ENCODE measurements at places on chromosomes 7 and 10.

DNA sequence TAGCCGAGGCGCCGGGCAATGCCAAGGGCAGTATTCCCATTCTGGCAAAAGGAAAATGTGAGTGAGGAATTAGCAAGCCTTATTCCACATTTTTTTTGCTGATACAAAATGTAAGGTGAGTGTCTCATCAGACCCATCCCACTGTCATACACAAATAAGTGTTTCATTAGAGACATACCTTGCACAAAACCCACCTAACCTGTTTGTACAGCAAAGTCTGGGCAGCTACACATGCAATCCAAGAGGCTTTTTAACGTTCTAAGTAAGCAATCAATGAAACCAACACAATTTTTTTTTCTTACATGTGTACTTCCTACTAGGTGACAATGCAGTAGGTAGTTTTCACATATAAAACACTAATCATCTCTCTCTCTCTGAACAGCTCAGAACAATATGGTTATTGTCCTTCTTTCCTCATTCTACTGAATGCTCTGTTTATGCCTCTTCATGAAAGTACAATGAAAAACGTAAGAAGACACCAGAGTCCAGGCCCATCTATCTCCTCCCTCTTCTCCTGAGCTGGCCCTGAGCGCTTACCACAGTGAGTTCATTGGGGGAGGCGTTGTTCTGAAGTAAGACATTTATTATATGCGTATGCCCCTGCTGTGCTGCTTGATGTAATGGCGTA is 217.2 kb downstream of the ANK3 start:
- no peak for DNase-seq

- no peak for DNase-seq
Measured at GRCh38 chr10:120981601-120982391, 130.6 kb downstream of the WDR11 start.

DNA sequence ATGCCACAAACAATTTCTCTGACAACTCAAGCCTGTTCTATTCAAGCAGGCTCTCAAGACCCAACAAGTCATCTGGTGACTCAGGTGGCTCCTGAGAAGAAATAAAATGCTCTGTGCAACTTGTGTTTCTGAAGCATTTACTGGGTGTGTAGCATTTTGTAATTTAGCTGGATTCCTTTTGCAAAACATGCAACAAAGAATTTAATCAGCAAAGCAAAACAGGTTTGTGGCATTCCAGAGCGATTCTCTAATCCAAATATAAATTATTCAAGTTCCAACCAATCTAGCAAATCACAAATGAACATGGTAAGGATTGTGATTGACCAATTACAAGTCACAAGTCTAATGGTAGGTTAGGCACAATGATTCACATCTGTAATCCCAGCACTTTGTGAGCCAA is 39.8 kb upstream of the C10orf67 start:
- no peak for DNase-seq

DNA sequence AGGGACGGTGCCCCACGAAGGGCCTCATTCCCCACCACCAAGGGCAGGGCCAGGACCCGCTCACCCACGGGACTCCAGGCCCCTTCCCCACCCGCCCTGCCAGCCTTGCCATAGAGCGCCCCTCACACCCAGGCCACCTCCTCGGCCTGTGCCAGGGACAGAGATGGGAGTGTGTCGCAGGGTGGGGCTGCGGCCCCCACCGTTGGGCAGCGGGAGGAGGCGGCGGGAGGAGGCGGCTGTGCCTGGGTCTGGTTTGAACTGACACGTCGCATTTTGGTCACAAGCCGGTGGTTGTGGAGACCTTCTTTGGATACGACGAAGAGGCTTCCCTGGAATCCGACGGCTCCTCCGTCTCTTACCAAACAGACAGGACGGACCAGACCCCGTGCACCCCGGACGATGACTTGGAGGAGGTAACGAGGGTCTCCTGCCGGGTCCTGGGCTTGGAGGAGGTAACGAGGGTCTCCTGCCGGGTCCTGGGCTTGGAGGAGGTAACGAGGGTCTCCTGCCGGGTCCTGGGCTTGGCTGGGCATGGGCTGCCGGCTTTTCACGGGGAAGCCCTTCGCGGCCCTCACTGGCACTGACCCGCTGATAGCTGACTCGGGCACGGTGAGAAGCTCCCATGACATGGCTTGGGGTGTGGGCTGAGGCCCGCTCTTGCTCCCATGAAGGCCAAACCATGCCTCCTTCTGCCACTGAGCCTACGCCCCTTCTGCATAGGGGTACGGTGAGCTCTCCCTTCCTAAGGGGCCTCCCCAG is 46.4 kb upstream of the DPYSL4 start:
- no peak for DNase-seq

DNA sequence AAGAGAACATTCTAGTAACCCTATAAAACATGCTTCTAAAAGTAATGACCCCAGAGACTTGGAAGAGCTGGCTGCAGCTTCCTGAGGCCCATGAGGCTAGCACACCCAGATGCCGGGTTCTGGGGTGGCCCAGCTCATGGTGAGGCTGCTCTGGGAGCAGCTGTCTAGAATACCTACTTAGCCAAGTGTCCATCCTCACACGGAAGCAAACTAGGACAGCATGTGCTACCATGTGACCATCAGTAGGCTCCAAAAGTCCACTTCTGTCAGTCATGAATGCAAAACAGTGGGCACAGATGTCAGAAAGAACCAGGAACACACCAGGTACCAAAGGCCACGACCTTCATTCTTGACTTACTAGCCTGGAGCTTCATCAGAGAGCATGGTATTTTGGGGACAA is 32.4 kb downstream of the CTBP2 start:
- DNase-seq: no peak

DNA sequence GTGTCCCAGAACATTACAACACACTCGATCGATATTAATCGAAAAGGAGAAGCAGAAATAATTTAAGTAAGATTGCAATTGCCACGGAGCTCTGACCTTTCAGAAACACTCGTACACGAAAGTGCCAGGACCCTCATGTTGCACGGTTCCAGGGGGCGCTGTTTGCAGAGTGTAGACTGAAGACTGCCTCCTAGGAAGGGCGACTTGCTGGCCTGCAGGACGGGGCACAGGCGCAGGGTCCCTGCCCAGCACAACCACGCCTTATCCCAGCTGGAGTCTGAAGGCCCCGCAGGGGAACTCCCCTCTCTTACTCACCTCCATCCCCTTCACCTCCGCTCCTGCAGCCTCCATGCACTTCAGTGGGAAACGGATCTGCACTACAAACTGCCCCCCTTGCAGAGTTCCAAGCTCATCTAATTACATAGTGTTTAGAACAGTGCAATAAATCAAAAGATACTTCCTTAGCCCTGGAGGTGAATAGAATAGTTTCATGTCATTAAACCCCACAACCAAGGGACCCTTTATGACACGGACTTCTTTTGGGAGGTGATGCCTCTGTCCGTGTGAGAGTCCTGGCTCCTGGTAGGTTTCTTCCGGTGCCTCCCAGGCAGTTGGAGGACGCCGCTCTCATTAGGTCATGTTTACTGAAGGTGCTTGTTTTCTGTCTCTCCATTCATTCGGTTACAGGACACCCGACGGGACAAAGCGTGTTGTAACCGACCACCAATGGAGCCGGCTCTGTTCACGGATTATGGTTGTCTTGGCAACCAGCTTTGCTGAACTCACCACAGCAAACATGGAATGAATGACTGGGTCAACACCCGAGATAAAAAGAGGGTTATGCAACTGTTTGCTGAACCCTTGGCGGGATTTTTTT is 262.2 kb downstream of the BAMBI start:
- DNase-seq: peak; percentile 5

DNA sequence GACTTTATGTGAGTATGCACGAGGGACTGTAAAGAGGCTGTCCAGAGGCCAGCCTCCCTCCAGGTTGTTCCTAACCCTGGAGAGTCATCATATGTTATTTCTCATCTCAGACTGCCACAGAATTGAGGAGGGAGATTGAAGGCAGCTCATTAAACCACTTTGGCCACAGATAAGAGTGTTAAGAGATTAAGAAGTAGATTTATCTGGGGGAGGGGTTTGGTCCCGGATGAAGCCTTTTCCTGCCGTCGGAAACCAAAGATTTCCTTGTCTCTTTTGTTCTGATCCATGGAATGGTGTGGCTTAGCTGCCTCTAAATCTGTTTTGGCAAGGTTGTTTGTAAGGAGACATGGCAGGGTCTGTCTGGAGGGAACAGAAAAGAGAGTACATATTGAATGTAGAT is 338.8 kb downstream of the AUTS2 start:
- DNase-seq: no peak

- no peak for DNase-seq
Measured at GRCh38 chr10:2022401-2022800, 285.1 kb upstream of the ADARB2 start.

DNA sequence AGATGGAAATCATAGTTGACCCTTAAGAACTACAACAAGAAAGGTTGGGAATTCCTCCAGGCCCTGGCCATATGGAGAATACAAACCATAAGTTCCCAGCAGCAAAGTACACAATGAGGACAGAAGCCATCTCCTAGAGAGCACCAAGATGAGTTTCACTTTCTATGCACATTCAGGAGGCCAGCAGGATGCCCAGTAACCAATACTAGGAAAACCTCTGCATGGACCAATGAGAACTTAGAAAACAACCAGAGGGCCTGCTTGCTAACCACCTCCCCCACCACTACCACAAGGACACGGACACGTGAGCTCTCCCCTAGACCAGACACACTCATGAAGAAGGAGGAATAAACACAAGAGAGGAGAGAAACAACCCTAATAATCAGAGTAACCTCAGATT is 56.3 kb downstream of the IFIT5 start:
- no peak for DNase-seq

- peak; percentile 98 for DNase-seq
Measured at GRCh38 chr10:92757066-92757710, 67.4 kb downstream of the HHEX start.

- DNase-seq: no peak
Measured at GRCh38 chr10:9911488-9911887, 1106.2 kb upstream of the CELF2 start.

DNA sequence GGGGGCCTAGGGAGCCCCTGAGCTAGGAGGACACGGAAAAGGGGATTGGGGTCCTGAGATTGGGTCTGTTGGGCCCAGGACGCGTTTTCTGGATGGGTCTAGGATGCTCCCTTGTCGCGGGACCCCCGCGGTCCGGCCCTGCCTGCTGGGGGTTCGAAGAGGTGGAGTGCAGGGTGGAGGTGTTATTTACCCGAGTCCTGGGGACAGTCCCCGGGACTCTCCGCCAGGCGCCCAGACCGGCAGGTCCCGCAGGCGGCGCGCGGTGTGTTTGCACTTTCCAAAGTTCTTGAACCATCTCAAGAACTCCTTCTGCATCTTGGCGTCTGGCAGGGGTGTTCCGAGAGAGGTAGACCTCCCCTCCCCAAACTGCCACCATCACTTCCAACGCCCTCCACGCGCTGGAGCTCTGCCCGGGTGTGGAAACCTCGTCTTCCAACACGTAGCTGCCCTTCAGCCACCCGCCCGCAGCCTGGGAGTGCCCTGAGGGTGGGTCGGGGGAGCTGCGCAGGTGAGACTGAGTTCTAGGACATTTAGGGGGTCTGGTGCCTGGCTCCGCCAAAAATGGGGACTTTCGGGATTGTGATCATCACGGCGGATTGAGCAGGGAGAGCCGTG is 569 bp downstream of the CAV1 start:
- DNase-seq: no peak

GRCh38 chr7:52017802-52018679 is 701.4 kb upstream of the COBL start:
- peak; percentile 62 for DNase-seq

DNA sequence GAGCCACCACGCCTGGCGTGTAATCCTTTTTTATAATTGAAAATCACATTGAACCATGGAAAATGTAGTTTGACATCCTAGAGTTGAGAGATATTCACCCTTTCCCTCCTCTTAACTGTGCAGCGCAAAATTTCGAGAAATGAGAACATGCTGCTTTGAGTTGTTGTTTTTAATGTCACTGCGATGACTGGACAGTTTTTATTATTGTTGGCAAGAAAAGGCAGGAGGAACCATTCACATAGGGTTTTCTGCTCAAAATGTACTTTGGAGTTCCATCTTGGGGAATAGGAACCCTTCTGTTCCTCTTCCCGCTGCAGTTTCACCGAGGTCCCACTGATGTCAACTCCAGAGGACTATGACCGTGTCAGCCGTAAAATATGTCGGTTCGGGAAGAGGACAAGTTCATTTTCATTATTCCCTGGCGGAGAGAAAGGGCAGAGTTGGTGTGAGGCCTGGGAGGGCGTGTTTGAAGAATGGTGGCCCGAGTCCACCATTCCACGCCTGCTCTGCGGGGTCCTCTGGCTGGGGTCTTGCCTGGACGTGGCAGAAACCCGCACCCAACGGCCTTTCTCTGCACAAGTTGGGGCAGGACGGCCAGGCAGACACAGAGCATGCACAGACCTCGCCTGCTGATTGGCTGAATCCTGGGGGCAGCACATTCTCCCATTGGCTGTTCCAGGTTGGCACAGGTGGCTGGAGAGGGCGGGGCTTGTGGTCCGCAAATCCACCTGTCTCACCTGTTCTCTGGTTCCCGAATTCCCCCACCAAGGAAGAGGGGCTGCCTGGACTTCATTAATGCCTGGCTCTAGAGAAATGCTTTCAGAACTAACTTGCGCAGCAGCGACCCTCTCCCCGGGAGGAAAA is 105.1 kb upstream of the TCF7L2 start:
- no peak for DNase-seq

DNA sequence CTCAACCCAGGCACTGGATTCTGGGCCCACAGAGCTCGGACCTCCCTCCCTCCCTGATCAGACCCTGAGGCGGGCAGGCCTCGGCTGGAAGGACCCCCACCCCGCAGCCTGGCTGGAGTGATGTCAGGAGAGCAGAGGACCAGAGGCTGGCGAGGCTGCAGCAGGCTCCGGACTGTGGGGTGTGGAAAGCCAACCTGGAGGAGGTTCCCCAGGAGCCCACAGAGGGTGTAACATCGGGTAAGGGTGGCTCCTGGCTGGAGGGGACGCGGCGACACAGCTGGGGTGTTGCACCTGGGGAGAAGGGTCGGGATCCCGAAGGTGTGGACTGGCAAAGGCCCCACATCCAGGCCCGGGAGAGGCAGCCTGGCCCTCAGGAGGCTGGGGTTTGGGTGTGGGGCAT is 8.9 kb upstream of the MICALL2 start:
- no peak for DNase-seq

DNA sequence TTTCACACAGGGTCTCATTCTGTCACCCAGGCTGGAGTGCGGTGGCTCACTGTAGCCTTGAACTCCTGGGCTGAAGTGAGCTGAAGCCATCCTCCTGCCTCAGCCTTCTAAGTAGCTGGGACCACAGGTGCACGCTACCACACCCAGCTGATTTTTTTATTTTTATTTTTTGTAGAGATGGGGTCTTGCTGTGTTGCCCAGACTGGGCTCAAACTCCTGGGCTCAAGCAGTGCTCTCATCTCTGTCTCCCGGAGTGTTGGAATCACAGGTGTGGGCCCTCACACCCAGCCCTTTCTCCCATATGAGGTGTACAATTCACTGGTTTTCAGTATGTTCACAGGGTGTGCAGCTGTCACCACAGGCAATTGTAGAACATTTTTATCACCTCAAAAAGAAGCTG is 5.2 kb downstream of the INPP5A start:
- DNase-seq: no peak

GRCh38 chr7:122884186-122884585 is 2.1 kb downstream of the CADPS2 start:
- DNase-seq: no peak

GRCh38 chr10:131444286-131444685 is 132.8 kb upstream of the TCERG1L start:
- no peak for DNase-seq
